ENCODE measurements at places on chromosomes 7 and 10.

GRCh38 chr7:91431601-91432000 lies 167.4 kb downstream of the FZD1 start:
- no peak for DNase-seq

- DNase-seq: no peak
Observed at GRCh38 chr7:107958764-107959526, 44.0 kb downstream of the LAMB1 start.

DNA sequence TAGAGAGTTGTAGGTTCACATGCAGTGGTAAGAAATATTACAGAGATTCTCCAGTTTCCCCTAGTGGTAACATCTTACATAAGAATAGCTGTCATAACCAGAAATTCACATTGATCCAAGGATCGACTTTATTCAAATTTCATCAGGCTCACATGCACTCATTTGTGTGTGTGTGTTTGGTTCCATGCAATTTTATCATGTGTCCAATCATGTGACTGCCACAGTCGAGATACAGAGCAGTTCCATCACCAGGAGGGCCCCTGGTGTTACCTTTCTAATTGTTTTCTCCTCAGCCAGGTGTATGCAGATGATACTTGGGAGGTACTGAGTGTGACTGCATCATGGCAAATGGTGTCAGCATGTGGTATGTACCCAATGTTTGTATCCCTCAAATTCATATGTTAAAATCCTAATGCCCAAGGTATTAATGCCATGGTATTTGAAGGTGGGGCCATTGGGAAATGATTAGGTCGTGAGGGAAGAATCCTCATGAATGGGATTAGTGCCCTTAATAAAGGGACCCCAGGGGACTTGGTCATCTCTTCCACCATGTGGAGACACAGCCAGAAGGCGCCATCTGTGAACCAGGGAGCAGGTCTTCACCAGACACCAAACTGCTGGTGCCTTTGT lies 126.3 kb downstream of the CXCL12 start:
- DNase-seq: no peak

GRCh38 chr10:86642499-86642898 lies 11.8 kb upstream of the OPN4 start:
- no peak for DNase-seq

- no peak for DNase-seq
Observed at GRCh38 chr7:89200758-89201157, 405.2 kb upstream of the TEX47 start.

GRCh38 chr10:69004821-69005220 lies 16.2 kb downstream of the KIFBP start:
- DNase-seq: no peak

DNA sequence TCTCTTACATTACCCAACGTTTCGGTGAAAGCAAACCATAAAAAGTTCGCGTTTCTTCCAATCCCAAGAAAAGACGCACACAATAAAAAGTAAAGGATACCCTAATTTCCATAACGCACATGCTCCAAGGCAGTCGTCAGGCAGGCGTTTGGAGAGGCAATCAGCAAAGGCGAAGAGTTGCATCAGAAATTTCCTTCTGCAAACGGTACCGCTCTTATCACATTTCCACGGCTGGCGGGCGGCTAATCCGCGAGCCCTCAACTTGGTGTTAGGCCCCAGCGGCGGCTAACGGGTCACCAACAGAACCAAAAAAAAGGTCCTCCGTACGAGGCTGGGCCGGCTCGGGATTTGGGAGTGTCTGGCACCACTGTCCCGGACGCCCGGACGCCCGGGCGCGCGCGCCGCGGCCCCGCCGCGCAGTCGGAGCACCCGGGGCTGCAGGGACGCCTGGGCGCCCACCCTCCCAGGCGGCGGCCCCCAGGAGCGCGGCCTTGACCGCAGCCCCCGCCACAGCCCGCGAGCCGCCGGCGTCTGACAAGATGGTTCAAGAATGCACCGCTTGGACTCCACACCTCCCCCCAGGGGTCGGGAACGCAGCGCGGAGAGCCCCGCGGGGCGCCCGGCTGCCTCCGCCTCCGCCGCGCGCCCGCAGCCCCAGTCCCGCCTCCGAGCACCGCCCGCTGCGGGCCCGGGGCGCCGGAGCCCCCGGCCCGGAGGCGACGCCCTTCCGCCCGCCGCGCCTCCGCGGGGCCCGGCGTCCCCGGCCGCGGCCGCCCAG lies 9.8 kb upstream of the GRB10 start:
- DNase-seq: no peak

DNA sequence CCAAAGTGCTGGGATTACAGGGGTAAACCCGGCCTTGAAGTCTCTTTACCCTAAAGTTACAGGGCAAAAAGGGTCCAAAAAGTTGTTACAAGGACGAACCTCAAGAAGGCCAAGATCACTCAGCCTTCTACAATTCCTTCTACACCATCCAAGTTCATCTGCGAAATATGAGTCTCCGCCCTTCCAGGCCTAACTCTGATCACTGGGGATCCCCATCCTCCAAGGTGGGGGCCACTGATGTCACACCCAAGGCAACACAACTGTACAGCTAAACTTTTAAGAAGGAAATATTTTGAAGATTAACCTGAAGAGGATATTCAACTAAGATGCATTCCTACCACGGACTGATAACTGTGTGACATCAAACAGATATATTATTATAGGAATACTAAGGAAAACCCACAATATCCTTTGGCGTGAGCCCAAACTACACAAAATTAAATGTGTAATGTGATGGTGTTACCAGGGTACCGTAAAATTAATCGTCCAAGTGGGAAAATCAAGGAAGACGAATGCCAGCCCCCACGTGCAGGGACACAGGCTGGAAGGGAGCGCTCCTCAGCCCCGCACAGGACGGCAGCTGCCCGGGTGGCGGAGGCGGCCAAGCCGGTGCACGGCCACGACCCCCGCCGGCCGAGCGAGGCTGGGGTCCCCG lies 1.0 kb downstream of the PAXIP1 start:
- DNase-seq: no peak

- no peak for DNase-seq
Observed at GRCh38 chr10:15216700-15217099, 48.2 kb upstream of the NMT2 start.

DNA sequence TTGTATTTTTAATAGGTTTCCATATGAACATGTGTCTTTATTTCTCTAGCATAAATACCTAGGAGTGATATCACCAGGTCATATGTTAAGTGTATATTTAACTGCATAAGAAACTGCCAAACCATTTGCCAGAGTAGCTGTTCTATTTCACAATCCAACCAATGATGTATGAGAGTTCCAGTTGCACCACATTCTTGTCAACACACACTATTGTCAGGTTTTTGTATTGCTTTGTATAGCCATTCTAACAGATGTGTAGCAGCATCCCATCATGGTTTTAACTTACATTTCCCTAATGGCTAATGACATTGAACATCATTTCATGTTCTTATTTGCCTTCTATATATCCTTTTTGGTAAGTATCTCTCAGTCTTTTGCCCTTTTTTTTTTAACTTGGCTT lies 4.1 kb downstream of the CUZD1 start:
- DNase-seq: no peak

DNA sequence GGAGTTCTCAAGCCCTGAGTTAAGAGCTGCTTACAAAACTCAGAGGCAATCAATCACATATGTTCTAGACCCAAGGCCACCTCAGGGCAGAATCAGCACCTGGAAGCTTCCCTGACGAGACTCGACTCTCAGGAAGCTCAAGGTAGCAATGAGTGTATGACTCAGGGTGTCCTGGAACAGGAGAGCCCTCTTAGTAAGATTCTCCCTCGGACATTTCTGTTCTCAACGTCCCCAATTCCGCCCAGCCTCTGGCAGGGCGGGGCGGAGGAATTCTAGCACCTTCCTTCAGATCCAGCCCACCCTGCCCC lies 39.6 kb upstream of the PROSER2 start:
- no peak for DNase-seq

DNA sequence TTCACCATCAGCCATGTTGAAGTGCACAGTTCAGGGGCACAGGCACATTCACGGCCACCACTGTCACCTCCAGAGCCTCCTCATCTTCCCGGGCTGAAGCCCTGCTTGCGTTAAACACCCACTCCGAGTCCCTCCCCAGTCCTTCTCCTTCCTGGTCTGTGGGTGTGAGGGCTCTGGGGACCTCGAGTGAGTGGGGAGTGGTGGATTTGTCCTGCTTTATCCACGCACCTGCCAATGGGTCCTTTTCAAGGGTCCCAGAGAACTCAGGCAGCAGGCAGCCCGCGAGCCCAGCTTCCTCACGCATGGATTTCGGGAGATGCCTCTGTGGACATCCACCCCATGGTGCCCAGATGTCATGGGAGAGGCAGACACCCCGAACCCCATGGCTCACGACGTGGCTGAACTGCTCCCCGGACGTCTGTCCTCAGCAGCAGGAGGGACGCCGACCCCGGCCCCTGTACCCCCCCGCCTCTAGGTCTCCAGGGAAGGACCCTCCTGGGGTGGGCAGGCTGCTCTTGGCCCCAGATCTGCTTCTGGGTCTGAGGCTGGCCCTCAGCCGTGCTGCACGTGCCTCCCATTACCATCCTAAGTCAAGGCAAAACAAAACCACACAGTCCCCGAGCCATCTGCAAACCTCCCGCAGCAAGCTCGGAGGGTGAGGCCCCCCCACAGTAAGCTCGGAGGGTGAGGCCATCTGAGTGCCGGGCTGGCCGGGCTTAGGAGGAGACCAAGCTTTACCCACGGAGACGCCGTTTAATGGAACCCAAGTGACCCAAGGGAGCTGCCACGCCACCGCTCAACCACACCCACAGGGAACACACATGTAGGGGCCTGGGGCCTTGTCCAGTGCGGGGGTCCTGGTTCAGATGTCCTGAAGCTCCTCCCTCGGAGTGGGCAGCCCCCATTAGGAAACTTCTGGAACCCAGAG lies 9.0 kb downstream of the CYP2W1 start:
- no peak for DNase-seq

- no peak for DNase-seq
Observed at GRCh38 chr7:2247141-2247995, 5.3 kb downstream of the NUDT1 start.

DNA sequence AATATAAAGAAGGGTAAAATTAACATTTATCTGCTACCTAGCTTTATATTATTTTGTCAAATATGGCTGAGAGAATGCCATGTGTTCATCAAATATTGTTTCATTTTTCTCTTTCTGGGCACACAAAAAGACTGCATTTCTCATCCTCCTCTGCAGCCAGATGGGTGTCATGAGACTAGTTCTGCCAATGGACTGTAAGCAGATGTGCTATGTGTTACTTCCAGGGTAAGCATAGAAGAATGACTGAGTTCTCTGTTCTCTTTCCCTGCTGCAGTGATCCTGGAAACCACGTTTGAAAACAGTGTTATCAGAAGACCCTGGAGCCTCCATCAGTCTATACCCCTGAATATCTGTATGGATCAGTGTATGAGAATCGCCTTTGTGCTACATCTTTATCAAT lies 24.1 kb upstream of the SLK start:
- DNase-seq: no peak

DNA sequence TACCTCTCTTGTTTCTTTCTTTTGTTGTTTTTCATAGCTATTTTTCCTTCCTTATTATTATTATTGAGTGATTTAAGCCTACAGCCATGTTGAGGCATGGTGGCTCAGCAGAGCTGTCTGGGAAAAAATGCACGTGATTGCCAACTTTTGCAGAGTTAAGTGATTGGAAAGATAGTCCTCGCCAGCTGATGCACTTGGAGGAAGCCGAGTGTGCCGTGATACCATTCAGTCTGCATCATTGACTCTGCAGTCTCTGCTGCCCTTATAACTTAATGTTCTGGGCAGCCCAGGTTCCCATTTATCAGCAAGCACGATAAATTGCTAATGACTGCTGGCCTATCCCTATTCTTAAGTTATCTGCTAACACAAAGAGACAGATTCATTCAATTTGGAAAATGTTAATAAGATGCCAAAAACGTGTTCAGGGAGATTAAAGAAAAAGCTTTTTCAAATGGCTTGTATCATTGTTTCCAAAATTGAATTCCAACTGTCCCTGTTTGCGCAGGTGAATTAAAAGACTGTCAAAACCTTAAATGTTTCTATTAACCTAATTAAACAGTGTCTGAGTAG lies 232.9 kb upstream of the NPY start:
- no peak for DNase-seq

DNA sequence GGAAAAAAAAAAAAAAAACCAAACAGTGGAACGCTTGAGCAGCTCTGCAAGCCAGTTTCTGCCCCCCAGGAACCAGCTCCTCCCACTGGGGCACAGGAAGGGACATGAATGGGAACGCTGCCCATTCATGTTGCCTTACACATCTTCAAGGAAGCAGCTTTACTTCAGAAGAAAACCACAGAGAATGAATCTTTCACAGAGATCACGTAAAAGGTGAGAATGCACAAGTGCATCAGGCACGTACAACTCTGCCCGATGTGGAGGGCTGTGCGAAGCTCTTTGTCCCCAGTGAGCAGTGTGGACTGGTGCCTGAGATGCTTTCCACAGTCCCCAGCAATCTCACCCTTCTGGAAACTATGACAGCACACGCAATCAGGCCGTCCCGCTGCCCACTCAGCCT lies 106.2 kb downstream of the DLG5 start:
- no peak for DNase-seq

GRCh38 chr7:48094861-48095293 lies 5.8 kb downstream of the UPP1 start:
- no peak for DNase-seq

- DNase-seq: no peak
Observed at GRCh38 chr7:105024734-105025133, 10.7 kb downstream of the KMT2E start.

- DNase-seq: no peak
Observed at GRCh38 chr7:26493737-26494428, 202.2 kb downstream of the SNX10 start.

DNA sequence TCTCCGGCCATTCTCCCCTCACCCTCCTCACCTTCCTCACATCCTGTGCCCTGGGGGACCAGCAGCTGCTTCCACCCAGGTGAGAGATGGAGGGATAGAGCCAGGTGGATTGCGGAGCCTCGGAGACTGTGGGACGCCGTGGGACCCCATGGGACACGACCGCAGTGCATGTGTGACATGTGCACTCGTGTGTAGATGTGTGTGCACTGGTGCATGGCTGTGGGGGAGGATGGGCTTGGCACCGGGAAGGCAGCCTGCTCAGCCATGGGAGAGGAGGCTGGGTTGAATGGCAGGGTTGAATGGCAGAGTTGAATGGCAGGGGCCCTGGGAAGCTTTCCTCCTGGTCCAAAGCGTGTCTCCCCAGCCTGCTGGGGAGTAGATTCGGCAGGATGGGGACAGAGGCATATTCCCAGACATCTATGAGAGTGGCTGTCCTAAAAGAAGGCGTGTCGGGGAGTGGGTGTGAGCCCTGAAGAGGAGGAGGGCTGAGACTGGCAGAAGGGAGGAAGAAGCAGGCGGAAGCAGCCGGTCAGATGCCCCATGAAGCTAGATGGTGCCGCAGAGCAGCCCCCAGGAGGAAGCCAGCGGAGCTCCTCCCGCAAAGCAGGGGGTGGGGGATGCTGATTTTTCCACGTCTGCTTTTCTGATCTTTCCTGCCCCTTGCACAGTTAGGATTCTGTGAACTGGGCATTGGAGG lies 815 bp downstream of the GIMAP8 start:
- DNase-seq: peak; percentile 55

- DNase-seq: no peak
Observed at GRCh38 chr10:29199941-29200679, 88.8 kb upstream of the LYZL1 start.

- no peak for DNase-seq
Observed at GRCh38 chr7:50608196-50608906, 43.1 kb upstream of the DDC start.

Measured in head of caudate nucleus (tissue), 42 donors.